ENCODE measurements at places on chromosomes 2 and 18.

DNA sequence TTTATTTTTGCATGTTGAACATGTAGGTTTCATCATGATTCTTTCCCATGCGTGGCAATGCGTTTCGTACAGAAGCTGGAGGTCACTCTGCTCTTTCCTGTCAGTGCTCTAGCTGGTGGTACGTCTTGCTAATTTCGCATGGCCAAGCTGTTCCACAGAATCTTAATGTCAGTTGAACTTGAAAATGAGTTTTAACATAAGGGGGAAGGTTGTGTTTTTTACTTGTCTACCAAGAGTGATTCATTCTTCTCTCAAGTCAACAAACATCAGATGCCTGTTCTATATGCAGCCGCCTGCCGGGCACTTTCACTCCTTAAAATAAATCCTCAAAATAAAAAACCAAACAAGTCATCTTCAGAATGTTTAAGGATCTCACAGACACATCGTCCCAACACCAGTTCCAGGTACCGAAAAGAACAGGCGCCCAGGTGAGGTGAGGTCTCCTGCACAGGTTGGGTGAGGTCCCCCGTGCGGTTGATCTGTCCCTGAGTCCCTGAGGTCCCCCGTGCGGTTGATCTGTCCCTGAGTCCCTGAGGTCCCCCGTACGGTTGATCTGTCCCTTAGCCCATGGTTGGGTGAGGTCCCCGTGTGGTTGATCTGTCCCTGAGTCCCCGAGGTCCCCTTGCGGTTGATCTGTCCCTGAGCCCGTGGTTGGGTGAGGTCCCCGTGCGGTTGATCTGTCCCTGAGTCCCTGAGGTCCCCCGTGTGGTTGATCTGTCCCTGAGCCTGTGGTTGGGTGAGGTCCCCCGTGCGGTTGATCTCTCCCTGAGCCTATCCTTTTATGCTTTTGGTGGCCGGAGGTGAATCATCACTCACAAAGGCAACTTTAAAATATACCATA, 57.0 kb upstream of the KCNG2 start:
- no peak for DNase-seq

- DNase-seq: no peak
These were observed 71.9 kb downstream of the ALPK2 start for GRCh38 chr18:58557008-58557435.

- no peak for DNase-seq
These were observed 37.1 kb downstream of the CRIM1 start for GRCh38 chr2:36392571-36393255.

DNA sequence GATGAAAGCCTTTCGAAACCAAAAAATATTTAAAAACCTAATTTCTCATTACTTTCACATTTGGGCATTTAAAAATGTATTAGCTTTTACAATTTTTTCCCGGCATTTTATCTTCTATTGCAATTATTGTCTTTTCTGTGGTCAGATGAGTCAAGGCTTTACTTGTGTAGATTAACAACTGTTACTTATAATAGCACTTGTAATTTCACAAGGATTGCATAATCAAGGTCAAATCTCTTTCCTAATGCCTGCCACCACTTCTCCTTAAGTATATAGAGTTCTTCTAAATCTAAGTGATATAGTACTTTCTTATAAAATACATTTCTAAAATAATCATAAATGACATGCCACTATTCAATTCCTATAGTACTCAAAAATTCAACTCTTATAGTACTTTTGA, 67.2 kb downstream of the SLC8A1 start:
- peak; percentile 82 for DNase-seq

- DNase-seq: no peak
These were observed 754.6 kb upstream of the SOX11 start for GRCh38 chr2:4937550-4937949.

GRCh38 chr2:150916467-150917396, 344.9 kb downstream of the RBM43 start:
- DNase-seq: no peak

- peak; percentile 44 for DNase-seq
These were observed 2.0 kb upstream of the CAPN10 start for GRCh38 chr2:240584486-240585031.

- DNase-seq: no peak
These were observed 5.4 kb upstream of the RNASEH1 start for GRCh38 chr2:3563521-3563976.

DNA sequence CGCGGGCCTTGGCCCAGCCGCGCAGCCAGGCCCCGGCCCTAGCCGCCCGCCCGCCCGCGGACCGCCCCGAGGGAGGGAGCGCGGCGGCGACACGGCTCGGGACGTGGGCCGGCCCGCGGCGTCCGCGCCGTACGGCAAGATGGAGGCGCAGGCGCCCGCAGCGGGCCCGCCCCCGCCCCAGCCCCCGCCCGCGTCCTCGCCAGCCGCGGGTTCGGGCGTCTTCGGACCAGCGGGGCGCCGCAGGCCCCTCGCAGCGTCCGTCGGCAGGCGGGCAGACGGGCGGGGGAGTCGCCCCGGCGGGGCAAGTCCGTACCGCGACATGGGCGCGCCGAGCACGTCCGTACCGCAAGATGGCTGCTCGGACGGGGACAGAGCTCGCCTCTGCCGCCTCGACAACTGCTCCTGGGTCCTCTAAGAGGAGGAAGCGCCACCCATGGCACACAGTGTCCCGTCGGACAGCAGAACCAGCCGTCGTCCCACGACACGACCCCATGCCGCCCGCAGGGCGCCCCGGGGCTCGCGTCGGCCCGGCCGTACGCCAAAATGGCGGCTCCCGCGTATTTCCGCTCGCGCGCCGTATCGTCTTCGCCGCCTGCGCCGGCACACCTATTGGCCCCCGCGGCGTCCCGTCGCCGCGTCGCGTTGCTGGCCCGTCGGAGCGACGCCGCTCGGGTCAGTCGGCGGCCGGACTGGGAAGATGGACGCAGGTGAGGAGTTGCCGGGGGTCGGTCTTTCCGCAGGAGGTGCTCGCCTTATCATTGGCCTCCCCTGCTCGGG, at the start of the genes ATG4B and THAP4:
Gene ATG4B (plus strand): TSS at position 676 of the 777 bp plus-strand sequence. CDS start 22 bp downstream, at position 698.
Gene THAP4 (minus strand): TSS at position 141 of the 777 bp plus-strand sequence. CDS start 141 bp downstream, outside the sequence.
- peak; percentile 97 for DNase-seq

- DNase-seq: no peak
These were observed 189.4 kb downstream of the GPD2 start for GRCh38 chr2:156625360-156626170.

DNA sequence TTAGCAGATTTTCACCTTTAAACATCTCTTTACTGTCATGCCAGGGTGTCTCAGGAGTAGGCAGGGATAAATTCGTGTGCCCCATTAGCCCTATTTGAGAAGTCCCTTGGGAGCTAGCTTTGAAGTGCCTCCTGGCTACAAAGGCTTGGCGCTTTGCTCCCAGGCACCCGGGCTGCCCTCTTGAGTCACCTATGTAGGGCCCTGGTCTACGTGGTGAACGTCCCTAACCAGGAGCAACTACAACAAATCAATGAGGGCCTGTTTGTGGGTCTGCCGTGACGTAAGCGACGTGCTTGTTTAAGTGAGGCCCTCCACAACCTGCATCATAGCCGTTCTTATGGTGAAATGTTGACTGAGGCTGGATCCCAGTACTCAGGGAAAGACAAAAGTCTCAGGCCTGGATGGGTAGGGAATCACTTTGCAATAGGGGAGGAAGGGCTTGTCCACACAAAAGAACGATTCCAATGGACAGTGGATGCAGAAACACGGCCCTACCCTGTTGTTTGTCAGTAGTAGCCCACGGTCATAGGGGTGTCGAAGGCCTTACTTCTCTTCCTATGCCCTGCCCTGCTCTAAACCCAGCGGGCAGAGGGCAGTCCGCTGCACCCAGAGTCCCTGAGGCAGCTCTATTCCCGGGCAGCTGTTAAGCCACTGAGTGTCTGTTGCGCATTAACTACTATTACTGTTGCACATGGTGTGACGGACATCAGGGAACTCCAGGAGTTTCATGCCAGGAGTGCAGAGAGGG, 93.9 kb downstream of the INHBB start:
- DNase-seq: no peak

DNA sequence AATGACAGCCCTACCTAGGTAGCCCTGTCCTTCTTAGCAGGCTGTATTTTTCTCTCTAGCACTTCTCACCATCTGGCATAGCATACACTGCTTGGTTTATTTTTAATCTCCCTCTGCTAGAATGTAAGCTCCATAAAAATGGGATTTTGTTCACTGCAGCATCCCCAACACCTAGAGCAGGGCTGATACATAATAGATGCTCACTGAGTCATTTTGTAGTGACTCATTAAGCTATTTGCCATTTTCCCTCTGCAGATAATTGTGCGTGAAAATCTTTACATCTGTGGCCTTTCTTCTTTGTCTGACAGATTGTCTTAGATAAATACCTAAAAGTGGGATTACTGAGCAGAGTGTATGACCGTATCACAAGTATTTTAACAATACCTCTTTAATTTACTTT, 82.5 kb downstream of the CERS6 start:
- no peak for DNase-seq

DNA sequence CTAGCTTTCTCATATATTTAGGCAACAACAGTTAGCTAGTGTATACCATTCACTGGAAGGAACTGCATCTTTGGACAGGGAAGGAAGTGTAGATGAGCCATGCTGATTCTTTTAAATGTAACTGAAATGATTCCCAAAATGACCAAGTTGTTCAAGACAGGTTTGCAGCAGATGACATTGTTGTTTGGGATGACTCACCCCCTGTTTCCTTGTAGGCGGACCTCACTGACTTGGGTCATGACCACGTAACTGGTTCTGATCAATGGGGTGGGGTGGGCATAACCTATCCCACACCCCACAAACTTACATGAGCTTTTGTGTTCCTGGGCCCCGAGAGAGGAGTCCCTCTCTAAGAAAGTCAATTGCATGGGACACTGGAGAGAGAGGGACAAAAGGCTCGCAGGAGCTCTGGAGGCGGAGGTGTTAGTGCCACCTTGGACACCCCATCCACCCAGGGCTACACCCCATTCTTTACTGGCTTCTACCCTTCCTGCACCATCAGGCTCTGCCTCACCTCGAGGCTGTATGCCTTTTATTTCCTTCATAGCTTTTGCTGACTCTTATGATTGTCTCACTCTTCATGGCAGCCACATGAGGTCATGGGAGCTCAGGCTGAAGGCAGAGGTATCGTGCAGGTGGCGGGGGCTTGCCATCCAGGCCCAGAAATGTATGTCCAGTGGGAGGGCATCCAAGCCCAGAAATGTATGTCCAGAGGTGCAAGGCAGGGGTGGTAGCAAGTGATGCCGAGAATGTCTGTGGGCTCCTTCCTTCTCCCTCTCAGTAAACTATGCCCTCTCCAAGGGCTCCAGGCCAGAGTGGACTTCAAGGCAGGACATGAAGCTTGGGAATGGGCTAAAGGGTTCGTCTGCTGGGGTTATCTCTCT, 108.0 kb downstream of the TWIST2 start:
- DNase-seq: peak; percentile 62

GRCh38 chr2:143513081-143513480, 383.9 kb downstream of the ARHGAP15 start:
- DNase-seq: peak; percentile 64

DNA sequence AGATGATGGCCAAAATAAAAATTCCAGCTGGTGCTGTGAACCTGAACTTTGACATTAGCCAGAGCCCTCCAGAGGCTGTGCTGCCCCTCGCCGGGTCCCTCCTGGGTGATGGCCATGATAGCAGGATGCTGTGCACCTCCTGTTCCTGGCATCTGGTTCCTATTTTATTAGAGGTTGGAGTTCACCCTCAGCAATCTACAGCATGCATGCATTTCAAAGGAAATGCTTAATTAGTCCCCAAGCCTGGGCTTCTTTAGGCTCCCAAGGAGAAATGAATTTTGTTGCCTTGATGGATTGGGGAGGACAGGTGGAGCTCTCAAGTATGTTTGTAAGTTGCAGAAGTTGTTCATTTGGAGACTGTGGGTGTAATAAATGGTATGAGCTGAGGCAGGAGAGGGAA, 166.9 kb downstream of the GLI2 start:
- DNase-seq: no peak

- DNase-seq: peak; percentile 63
These were observed 883 bp downstream of the SMCHD1 start for GRCh38 chr18:2656237-2656980.

DNA sequence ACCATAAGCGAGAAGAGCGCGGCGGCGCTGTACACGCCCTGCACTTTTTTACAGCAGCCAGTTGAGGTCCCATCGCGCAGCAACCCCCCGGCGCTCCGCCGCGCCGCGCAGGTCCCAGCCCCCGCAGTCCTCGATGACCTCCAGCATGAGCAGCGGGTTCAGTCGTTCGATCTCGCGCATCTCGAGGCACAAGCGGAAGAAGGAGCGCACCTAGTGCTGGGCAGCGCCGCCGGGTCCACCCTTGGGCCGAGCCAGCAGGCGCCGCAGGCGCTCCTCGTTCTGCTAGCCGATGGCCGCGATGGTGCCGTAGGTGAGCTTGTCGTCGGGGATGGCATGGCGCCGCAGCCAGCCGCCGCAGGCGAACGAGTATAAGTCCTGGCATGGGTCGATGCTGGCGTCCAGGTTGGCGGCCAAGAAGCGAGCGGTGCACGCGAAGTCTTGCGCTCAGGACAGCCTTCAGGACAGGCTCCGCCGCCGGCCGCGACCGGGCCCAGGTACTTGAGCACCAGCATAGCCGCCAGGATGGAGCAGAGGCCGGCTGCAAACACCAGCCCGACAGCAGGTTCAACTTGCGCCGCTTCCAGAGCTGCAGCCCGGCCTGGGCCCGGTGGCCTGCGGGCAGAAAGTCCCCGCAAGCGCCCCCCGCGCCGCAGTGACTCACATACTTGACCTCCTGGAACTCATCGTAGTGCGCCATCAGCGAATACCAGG, 8.3 kb downstream of the ALPP start:
- peak; percentile 33 for DNase-seq

- DNase-seq: peak; percentile 55
These were observed 161.3 kb downstream of the INSIG2 start for GRCh38 chr2:118249531-118249930.

GRCh38 chr18:59383851-59384250, 24.8 kb upstream of the LMAN1 start:
- DNase-seq: no peak

GRCh38 chr2:127153691-127154158, 46.8 kb upstream of the BIN1 start:
- peak; percentile 93 for DNase-seq

GRCh38 chr18:77111951-77112746, 20.4 kb downstream of the MBP start:
- no peak for DNase-seq

GRCh38 chr2:11535899-11536344, 2.1 kb downstream of the GREB1 start:
- no peak for DNase-seq

DNA sequence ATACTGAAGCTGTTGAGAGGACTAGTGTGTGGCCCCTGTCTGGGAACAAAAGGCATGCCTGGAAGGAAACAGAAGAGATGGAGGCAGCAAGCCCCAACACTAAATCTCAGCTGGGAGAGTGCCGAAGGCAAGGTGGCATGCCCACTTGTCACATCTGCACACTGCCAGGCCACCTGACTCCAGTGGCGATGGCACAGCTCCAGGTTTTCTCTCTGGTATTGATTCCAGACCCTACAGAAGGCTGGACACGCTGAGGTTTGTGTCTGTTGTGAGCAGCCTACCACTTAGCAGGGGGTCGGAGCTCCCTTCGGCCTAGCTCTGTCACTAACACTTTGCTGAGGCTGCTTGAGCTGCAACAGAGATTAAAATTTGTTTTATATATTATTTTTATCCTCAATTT, 307.3 kb downstream of the TDRD15 start:
- DNase-seq: no peak

GRCh38 chr2:119009110-119009509, 67.1 kb downstream of the MARCO start:
- no peak for DNase-seq
